Fibroblast of skin of scalp (primary cell): ENCODE measurements at places on chromosomes 2 and 18.

DNA sequence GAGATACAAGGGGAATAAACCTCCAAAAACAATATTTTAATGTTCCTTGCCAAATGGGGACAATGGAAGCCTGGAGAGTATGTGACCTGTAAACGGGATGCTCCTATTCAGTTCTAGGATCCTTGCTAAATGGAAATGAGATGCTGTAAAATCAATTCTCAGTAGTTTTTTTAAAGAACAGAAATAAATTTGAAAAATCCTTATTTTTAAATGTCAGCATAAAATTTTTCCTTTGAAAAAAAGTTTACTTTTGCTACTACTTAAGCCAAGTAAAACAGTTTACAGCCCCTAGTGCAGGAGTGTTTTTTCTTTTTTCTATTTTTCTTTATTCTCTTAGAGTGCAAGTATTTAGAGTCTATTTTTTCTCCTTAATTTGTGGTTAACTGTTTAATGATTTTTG is 158.8 kb downstream of the MBD5 start:
- no peak for DNase-seq

GRCh38 chr18:59096098-59096789 is 43.4 kb upstream of the SEC11C start:
- DNase-seq, result no peak

DNA sequence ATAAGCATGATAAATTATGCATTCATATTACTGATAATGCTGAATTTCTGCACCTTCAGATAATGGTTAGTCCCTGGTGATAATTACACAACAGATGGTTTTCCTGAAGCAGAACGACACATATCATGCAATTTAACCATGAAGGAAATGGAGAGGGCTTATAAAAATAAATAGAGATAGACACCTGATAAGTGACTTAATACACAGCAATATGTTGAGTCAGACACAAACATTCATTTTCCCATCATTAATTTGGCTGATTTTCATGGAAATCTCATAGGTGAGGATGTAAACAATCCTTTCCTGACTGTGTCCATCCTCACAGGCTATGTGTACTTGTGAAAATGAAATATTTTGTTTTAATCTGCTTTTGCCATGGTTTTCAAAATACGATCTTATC is 36.9 kb upstream of the DSEL start:
- no peak for DNase-seq

DNA sequence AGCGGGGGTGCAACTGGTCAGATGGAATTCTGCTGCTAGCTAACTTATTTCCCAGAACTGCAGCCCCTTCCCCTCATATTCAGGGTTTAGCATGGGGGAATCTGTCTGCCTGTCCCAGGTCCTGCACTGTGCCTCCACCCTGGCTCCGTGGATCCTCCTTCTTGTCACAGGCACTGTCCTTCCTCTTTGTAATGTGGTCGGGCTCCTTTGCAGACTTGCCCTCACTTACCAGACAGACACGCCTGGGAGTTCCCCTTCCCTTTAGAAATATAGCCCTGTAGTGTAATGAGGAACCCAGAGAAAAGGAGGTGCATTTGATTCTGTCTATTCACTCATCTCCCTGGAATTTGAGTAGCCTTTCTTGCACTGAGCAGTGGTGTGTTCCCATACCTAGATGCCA is 108.7 kb downstream of the TRIM43 start:
- DNase-seq, result no peak

DNA sequence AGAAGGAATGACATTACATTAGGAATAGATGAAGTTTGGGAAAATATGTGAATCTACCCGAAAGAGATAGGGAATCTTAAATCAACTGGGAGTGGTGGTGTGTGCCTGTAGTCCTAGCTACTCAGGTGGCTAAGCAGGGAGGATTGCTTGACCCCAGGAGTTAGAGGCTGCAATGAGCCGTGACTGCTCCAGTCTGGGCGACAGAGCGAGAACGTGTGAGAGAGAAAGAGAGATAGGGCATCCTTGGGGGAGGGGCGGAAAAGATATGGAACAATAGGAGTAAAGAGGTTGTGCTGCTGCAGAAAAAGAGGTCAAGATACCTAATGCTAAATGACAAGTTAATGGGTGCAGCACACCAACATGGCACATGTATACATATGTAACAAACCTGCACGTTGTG is 47.1 kb upstream of the ADAM23 start:
- DNase-seq, result no peak

DNA sequence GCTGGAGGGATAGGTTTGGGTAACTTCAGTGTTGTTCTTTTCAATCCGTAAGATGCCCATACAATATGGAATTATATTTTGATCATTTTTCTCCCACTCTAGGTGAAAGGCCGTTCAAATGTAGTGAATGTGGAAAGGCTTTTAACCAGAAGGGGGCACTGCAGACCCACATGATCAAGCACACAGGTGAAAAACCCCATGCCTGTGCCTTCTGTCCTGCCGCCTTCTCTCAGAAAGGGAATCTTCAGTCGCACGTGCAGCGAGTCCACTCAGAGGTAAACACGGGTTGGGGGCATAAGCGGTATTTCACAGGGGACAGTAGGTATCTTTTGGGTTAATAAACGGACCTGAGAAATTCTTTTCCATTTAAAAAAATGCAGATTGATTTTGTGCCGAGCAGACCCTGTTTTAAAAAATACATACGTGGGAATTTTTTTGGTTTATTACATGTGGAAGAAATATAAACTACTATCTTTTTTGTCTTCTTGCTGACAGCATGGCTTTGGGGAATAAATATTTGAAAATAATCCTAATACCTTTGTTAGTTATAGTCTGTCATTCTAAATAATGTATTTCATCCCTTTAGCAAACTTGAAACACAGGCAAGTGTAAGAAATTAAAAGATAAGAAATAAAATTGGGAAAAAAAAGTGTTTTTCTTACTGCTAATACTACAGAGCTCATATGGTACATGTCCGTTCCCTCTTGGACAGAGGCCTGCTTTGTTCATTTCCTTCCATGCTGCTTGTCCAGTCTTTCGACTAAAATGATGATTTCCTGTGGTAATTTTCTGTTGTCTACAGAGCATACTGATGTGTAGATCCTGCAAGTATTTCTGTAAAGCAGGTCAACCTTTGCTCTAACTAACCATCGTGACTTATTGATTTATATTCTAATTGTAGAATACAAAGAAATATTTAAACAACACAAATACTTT is 53.3 kb downstream of the ZNF236 start:
- DNase-seq, result peak; percentile 17

- DNase-seq, result peak; percentile 62
Observed at GRCh38 chr18:55384551-55385275, 203.3 kb downstream of the TCF4 start.

- peak; percentile 13 for DNase-seq
Observed at GRCh38 chr18:50982802-50983179, 15.0 kb downstream of the ELAC1 start.

- DNase-seq, result no peak
Observed at GRCh38 chr2:71700658-71701397, 247.5 kb downstream of the DYSF start.

GRCh38 chr18:45359275-45360009 is 255.8 kb upstream of the SLC14A2 start:
- DNase-seq, result no peak
